ENCODE measurements at places on chromosomes 6 and 20.
A peak's percentile ranks its signal among the peaks of the same experiment; 100 is the strongest.

- no peak for DNase-seq
Measured at GRCh38 chr6:57173056-57173885, 1.1 kb downstream of the BAG2 start.

GRCh38 chr6:166275714-166276166, 32.5 kb downstream of the PRR18 start:
- peak; percentile 86 for DNase-seq

- no peak for DNase-seq
Measured at GRCh38 chr6:102742754-102743356, 1349.3 kb downstream of the GRIK2 start.

DNA sequence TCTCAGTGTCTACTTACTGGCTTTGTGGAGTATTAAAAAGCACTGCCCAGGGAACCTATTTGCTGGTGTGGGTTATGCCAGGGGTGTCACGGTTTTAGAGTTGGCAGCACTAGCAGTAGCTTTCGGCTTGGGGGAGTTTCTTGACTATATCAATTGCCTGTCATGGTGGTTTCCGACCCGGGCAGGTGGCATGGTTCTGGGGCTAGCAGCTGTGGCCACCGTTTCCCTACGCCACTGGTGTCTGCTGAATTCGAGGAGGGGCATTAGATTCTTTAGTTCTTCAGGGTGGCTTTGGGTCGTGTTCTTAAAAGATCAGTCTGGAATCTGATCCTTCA, 55.6 kb upstream of the FOXC1 start:
- no peak for DNase-seq

- DNase-seq, result no peak
Measured at GRCh38 chr6:166853371-166854325, 102.7 kb downstream of the RNASET2 start.
